ENCODE measurements at places on chromosomes 5 and 9. TPM values are rescaled to one million over a fixed set of nuclear protein-coding genes. Genes with fewer than 3 reads are reported as not detected.
A peak's percentile ranks its signal among the peaks of the same experiment; 100 is the strongest.

DNA sequence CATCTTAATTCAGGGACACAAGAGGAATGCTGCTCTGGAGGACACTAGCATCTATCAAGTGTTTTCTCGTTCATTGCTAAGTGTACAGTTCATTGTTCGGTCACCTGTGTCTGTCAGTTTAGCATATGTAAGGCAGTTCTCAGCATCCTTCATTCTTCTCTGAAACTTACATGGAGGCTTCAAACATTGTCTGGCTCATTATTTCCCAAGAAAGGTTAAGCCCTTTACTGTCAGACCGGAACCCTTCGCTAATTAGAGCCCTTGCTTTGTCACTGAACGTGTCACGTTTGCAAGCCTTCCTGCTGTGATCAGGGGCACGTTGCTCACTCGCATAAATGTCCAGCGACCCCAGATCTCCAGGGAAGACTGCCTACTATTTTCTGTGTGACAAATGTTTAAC is 62.3 kb upstream of the RIOK2 start:
- no peak for DNase-seq

Gene ORM2
- not detected for total RNA-seq

Gene HACD4
- total RNA-seq: 10.0 TPM

Gene TRPM6
- total RNA-seq: under 0.01 TPM

- DNase-seq: peak; percentile 30
These were observed 1.2 kb downstream of the CCNH start for GRCh38 chr5:87411586-87411972.

GRCh38 chr5:108727236-108727650 is 20.5 kb upstream of the FER start:
- peak; percentile 35 for DNase-seq

DNA sequence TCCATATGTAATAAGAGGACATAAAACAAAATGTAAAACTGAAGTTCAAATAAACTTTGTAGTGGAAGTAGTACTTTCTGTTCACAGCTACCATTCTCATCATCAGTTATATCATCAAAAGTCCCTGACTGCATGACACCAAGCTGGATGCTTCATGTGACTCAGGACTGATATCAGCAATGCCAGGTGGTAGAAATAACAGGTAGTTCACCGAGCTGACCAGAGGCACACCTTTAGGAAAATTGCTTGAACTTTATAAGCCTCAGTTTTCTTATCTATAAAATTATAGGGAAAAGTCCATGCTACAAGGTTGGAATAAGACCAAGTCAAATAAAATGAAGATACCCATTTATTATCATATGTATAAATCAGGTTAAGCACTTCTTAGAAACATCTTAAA is 124.9 kb upstream of the PTGER4 start:
- no peak for DNase-seq

Gene GLIPR2
- 29.4 TPM for total RNA-seq

GRCh38 chr5:117881426-117882230 is 1106.7 kb downstream of the DTWD2 start:
- no peak for DNase-seq

- no peak for DNase-seq
These were observed 6.0 kb upstream of the TESK1 start for GRCh38 chr9:35598866-35599590.

Gene TMEM250
- 39.7 TPM for total RNA-seq

GRCh38 chr5:116395226-116395625 is 179.4 kb downstream of the SEMA6A start:
- no peak for DNase-seq

DNA sequence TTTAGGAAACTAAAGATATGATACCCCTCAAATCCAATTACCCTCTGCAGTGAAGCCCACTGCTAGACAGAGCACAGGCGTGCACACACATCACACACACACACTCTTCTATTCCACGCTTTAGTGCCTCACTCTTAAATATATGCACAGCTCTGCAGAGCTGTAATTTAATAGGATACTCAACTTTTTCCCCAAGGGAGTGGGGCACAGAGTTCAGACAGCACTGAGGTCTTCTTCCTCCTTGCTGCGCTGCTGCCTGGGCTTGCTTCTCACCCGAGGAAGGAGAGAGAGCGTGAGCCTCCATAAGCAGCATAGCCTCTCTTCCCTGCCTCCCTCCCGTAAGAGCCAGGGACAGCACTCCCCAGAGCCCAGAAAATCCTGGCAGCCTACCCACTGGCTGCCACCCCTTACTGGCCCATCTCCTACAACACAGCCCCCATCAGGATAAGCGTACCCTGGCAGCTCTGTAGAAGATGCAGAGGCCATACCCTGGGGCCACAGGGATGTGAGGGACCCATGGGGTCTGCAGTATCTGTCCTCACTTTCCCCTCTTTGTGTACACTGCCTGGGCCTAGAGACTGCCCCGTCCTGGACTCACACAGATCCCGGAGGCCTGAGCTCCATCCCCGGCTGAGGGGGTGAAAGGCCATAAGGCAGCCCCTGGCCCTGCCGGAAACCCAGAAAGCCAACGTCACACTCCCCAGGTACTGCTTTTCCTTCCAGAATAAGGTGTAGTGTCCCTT is 102.1 kb downstream of the C5orf15 start:
- no peak for DNase-seq

GRCh38 chr5:36901856-36902255 is 25.3 kb downstream of the NIPBL start:
- DNase-seq: no peak

DNA sequence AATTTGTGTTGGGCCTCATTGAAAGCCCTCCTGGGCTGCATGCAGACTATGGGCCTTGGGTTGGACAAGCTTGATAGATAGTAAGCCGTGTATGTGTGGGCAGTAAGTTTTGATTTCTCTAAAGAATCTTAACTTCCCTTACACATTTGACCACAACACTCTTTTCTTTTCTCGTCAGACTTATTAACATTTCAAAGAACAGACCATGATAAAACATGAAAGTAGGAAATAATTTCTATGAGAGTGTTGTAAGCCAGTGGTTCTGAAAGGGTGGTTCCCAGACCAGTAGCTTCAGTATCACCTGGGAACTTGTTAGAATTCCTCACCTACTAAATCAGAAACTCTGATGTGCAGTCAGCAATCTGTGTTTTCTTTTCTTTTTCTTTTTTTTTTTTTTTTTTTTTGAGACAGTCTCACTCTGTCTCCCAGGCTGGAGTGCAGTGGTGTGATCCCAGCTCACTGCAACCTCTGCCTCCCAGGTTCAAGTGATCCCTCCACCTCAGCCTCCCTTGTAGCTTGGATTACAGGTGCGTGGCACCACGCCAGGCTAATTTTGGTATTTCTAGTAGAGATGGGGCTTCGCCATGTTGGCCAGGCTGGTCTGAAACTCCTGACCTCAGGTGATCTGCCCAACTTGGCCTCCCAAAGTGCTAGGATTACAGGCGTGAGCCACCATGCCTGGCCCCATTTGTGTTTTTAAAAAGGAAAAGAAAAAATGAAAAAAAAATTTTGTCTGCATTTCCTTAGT is 20.0 kb upstream of the GCNT1 start:
- DNase-seq: no peak

Gene ARID3C
- total RNA-seq: not detected
